NCI-H1048 (cell line): ENCODE measurements at places on chromosomes 1 and 21.

DNA sequence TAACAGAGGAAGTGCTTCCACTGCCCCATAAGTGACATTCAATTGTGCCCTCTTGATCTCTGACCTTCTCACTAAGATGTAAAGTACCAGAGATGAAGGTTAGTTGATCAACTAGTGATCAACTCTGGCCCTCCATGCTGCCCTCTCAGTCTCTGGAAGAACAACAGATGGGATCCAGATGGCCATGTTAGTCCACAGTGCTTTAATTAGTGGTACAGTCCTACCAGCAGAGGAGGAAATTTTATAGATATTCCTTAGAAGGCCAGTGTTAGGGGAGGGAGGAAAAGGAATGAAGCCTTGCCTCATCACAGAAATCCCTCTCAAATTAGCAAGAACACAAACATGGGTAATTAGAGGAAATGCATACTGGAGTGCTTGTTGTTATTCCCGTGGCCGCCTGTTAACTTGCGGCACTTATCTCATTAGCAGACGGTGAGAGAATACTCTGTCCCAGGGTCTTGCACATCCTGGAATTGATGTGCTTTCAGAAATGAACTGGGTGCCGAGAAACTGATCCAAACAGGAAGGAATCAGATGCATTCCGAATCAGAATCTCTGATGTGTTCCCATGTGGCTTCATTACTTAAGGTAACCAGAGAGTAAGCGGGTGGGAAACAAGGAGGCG is 91.1 kb upstream of the RGS4 start:
- no peak for DNase-seq

GRCh38 chr1:201378804-201379203 is 1.3 kb upstream of the TNNT2 start:
- DNase-seq, result no peak

- DNase-seq, result no peak
Observed at GRCh38 chr1:178885869-178886268, 15.0 kb upstream of the ANGPTL1 start.

DNA sequence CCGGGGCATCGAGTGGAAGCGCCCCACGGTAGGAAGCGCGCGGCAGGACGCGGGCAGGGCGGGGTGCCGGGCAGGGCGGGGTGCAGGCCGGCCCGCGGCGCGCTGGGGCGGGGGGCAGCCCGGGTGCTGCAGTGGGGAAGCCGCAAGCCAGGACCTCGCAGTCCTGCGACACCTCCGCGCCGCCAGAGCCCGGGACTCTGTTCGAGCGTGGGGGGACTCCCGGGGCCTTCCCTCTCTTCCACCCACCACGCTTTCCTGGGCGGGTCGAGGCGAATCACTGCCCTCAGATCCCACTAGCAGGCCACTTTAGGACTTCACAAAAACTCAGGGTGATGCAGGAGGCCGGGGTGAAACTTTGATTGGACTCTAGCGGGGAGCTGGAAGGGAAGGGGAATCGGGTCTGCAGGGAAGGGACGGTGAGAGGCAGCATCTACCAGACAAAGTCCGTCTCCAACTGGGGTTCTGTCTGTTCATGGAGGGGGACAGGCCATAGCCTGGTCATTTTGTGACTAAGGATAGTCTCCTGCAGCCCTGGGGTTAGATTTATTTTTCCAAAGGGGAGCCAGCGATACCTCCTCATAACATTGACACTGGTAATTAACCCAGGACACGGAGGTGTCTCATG is 623 bp downstream of the CAPN2 start:
- DNase-seq, result no peak

DNA sequence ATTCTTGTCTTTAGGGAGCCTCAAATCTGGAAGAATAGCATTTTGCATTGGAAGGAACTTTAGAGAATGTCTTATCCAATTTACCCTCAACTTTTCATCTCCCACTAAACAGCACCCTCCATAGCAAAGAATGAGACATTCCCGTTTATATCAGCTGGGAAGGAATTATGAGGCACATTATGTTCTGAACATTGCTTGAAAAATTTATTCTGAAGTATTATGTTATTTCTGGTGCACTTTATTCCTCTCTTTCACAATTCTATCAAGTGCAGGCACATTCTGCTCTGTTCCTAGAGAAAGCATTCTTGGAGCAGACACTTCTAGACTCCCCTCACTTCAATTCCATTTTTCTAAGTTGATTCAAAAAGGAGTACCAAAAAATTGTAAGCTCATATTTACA is 147.9 kb downstream of the EDEM3 start:
- DNase-seq, result no peak

GRCh38 chr1:99599678-99600175 is 46.2 kb upstream of the PALMD start:
- DNase-seq, result no peak

- DNase-seq, result no peak
Observed at GRCh38 chr21:45589686-45590245, 47.5 kb upstream of the SLC19A1 start.

GRCh38 chr1:32525053-32525452 is 14.2 kb upstream of the ZBTB8A start:
- no peak for DNase-seq

DNA sequence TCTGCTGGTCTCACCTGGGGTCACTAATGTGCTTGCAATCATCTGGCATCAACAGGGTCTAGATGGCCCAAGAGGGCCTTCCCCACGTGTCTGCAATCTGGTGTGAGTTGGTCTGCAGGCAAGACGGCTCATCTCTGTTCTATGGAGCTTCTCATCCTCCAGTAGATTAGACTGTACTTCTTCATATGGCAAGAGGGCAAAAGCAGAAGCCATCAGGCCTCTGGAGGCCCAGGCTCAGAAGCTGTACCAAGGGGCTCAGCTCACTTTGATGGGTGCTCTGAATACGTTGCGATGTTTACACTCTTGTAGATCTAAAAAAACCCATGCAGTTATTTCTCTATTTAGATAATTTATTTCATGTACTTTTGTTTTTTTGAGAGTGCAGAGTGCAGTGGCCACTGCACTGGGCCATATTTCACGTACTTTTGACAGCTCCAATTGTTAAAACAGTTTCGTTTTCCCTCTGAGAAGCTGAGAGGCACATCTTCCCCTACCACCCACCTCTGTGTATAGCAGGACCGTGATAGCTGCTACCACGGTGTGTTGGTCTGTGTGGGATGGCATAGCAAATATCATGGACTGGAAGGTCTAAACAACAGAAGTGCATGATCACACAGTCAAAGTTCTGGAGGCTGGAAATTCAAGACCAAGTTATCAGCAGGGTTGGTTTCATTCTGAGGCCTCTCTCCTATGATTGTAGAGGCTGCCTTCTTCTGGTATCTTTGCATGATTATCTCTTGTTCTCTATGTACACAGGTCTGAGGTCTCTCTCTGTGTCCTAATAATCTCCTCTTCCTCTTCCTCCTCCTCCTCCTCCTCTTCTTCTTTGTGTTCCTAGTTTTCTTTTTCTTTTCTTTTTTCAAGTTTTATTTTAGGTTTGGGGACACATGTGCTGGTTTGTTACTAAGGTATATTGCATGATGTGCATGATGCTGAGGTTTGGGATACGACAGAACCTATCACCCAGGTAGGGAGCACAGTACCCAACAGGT is 17.0 kb downstream of the CITED4 start:
- DNase-seq, result no peak

DNA sequence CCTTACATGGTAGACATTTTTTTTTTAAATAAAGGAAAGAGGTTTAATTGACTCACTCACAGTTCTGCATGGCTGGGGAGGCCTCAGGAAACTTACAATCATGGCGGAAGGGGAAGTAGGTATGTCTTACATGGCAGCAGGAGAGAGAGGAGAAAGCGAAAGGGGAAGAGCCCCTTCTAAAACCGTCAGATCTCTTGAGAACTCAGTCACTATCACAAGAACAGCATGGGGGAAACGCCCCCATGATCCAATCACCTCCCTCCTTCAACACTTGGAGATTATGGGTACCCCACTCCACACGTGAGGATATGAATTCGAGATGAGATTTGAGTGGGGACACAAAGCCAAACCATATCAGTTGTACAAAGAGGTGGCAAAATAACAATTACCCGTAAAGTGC is 301.7 kb downstream of the GRIK1 start:
- DNase-seq, result no peak

DNA sequence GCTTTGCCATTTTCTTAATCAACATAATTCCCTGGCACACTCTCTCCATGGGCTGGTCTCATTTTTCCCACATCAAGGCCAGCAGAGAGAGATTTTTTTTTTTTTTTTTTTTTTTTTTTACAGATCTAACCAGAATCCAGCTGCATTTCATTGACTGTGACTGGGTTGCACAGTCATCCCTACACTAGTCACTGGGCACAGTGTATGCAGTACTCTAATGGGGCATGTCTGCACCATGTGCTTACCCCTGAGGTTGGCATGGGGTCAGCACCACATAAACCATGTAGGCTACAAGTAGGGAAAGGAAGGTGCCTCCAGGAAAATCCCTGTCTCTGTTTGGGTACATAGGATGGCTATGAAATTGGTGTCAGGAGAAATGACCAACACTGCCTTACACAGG is 64.1 kb upstream of the LRP8 start:
- no peak for DNase-seq

DNA sequence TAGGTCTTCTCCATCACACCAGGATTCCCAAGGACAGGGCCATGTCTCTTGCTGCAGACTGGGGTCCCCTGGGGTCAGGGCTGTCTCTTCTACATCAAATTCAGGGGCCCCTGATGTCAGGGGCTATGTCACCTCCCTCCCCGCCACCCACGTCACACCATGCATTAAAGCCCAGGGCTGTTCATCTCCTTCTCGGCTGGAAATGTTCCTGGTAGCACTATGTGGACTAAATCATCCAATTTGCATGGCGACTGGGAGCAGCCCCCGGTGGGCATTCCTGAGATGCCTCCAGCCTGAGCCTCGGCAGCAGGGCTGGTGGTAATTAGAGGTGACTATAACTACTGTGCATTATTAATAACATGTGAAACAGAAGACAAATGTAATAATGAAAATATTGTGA is 151.7 kb upstream of the HMGB4 start:
- DNase-seq, result no peak

DNA sequence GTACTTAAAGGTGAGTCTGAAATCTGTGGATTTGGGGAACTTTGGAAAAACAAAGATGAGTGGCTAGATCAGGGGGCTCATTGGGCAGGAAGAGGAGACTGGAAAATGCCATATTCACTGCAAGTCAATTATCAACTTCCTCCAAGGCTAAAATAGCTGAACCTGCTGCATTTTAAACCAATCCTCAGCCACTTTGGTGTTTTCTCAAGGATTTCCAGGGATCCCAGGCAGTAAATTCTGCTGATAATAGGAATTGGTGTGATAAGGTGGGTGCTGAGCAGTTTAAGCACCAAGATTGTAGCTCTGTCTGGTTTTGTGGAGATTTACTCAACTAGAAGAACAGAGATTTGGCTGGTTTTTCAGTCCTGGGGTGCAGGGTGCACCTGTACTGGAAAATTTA is 153.9 kb upstream of the CAMK1G start:
- no peak for DNase-seq

- DNase-seq, result no peak
Observed at GRCh38 chr1:11789126-11790067, 16.4 kb downstream of the MTHFR start.

DNA sequence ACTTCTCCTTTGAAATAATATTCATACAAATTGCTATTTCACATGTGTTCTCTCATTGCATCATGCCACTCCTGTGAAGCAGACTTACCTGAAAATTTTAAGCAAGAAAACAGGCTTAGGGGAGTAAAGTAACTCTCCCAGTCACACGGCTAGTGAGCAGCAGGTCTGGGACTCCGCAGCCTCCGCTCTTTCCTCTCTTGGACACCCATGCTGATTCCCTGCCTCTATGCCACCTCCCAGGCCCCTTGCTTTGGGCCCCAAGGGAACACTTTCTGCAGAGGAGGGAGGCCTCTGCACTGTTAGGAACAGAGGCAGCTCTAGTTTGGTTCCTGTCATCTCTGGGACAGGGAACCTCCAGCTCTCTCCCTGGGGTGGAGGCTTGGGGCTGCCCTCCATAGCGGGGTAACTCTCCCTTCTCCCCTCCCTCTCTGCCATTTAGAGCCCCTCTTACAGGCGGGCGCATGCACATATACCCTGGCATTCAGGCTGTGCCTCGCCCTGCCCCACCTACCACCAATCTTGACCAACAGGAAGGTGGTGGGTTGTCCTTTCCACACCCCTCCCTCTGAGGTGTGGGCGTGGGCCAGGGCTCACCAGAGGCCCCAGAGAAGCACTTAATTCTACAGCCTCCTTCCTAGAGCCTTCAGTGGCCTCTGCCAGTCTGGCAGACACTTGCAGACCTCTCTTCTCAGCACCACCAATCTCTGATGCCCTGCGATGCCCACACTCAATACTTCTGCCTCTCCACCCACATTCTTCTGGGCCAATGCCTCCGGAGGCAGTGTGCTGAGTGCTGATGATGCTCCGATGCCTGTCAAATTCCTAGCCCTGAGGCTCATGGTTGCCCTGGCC is at the start of gene RXFP4:
Gene RXFP4 (plus strand): TSS at position 646 of the 852 bp plus-strand sequence. CDS start 72 bp downstream, at position 718.
- DNase-seq, result no peak

DNA sequence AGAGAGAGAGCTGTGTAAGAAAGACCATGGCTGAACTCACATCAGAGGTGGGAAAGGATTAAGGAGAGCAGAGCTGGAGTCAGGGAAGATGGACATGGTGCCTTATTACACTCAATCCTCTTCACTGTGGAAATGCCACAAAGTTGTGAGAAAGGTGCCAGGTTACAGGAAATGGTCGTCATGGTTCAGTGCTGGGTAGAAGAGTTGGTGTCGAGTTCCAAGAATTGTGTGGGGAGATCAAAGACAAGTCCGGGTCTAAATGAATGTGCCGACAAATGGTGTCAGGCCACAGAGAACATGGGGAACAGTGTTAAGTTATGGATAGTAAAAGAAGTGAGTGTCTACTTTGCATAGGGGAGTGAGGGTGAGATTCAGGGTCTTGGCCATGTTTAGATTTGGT is 40.9 kb downstream of the LAMC2 start:
- DNase-seq, result no peak

GRCh38 chr1:144551107-144551542 is 41.6 kb upstream of the PPIAL4F start:
- DNase-seq, result no peak

DNA sequence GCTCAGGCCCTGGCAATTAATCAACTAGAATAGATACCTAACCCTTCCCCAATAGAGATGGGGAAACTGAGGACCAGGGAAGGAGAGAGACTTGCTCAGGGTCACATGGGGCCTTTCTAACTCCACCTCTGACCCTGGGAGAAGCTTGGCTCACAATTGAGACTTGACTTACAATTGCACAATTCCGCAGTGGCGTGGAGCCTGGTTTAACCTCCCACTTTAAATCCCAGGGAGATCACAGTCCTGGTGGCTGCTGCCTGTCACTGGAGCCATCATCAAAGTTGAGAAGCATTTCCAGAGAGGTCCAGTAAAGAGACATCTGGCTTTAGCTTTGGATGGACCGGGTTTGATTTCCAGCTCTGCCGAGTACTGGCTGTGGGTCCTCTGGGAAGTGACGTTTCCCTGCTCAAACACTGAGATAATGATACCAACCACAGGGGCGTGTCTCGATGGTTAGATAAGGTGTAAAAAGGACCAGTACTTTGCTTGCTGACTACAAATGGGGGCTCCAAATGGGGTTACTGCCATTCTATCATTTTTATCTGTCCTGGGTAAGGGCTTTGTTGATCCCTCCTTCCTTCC is 39.3 kb downstream of the TRIM62 start:
- DNase-seq, result no peak

DNA sequence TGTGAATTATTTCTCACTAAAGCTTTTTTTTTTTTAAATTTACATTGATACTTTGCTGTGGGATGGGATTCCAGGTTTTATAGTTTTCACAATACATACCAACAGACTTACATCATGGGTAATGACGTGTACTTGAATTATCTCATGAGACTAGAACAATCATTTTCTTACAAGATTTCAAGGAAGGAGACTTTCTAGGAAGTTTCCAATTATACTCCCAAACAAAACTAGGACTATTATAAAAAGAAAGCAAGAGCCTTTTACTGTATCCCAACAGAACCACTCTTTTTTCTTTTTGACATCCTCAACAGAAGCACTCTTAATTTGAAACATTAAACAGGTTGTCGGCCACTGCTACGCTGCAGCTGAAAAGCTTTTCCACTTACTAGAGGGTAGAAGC is 48.7 kb downstream of the TESK2 start:
- no peak for DNase-seq
